ENCODE measurements at places on chromosomes 12 and 14.

- DNase-seq: no peak
These were observed 44.4 kb downstream of the SLC8B1 start for GRCh38 chr12:113290506-113290905.

- DNase-seq: no peak
These were observed 74.6 kb upstream of the MYF6 start for GRCh38 chr12:80632835-80633234.

- no peak for DNase-seq
These were observed 16.3 kb downstream of the ELK3 start for GRCh38 chr12:96210376-96211055.

- no peak for DNase-seq
These were observed 26.8 kb upstream of the CDKL1 start for GRCh38 chr14:50423529-50423928.

DNA sequence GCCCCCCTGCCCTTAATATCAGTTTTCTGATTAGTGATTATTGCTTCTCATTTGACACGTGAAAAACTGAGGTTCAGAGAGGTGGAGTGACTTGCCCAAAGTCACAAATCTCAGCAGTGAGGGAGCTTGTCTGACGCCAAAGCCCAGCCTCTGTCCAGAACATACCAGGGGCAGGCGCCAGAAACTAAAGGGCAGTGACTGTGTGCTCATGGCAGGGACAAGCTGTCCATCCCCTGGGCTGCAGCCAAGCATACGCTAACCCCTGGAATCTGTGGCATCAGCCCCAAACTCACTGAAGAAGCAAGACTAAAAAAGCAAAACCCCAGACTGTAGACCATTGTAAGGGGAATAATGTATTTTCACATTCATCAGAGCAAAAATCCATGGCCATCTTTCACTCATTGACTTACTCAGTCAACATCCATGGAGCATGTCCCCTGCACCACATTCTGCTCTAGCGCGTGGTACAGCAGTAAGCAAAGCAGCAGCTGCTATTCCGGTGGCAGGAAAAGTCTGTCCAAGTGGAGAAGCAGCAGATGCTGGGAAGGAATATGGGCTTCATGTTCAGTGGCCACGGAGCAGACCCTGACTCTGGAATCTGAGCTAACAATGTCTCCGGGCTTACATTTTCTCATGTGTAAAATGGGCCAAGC is 1.5 kb upstream of the SERPINA4 start:
- DNase-seq: no peak

- no peak for DNase-seq
These were observed 469.1 kb upstream of the DCN start for GRCh38 chr12:91651728-91652127.

DNA sequence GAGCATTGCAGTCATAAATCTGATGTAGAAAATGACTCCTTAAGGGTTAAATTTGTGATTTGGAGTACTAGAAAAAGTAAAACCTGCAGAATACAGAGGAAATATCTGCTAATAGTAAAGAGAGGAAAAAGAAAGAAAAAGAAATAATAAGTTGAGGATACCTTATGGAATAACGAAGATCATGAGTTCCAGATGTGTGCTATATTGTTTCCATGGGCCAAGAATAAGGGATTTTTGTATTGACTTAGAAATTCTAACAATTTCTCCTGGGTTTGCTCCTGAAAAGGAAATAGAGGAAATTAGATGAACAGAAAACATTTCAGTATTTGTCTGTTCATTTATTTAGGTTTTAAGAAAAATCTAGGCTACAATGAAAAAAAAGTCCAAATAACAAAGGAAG is 115.3 kb downstream of the ALG10B start:
- DNase-seq: peak; percentile 82

GRCh38 chr14:21804981-21805380 is 131.4 kb upstream of the OR4E1 start:
- DNase-seq: no peak

- DNase-seq: no peak
These were observed 15.5 kb downstream of the PLEK2 start for GRCh38 chr14:67396381-67396970.

DNA sequence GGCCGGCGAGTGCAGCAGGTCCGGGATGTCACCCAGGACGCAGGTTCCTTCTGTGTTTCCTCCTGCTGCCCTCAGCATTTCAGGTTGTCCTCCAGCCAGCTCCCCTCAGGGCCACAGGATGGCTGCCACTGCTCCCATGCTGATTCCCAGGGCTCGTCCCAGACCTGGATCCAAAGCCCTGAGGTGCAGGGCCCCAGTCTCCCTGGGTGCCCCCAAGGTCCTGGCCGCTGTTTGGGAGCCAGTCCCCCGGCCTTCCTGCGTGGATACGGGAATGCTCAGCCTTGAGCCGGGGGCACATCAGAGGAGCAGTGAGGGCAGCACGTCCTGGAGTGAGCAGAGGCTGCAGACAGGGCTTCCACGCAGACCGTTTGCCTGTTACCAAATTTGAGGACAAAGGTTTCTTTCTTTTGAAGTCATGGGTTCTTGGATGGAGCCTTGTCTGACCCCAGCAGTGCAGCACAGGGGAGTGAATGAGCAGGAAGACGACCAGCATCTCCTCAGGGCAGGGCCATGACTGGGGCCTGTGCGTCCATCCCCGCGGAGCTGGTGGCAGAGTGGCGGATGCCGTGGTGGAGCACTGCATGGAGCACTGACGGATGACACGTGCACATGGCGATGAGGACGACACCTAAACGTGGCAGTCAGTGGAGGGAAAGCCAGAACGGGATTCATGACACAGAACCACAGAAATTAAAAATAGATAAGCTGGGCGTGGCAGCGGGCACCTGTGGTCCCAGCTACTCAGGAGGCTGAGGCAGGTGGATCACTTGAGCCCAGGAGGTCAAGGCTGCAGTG is 12.5 kb upstream of the CACNA2D4 start:
- DNase-seq: no peak

- DNase-seq: no peak
These were observed 118.3 kb downstream of the SLC25A47 start for GRCh38 chr14:100441271-100441947.

DNA sequence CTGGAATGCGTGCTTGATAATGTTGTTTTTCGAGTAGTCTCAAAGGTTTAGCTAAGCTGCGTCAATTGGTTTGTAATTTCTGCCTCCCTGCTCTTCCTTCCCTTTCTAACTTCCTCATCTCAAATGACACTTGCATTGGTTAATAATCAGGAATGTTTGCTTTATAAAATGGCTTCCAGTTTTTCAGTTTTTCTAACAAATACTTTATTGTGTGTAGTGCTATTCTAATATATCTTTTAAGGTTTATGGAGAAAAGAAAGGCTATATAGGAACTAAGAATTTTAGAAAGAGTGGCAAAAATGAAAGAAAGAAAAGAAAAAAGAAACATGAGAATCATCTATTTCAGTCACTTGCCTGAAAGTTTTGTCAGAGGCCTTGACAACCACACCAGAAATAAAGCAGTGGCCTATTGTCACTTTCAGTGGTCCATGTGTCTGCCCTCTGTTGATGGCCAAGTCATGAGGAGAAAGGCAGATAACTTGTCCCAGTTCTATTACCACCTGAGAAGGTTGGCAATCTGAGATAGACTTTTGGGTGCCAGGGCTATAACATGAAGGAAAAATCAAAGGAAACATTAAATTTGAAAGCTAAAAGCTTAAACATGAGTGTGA is 221.9 kb upstream of the KITLG start:
- peak; percentile 19 for DNase-seq

- DNase-seq: no peak
These were observed 1727.1 kb upstream of the SEL1L start for GRCh38 chr14:83260751-83261150.

GRCh38 chr12:28216016-28216415 is 25.8 kb downstream of the CCDC91 start:
- DNase-seq: no peak

DNA sequence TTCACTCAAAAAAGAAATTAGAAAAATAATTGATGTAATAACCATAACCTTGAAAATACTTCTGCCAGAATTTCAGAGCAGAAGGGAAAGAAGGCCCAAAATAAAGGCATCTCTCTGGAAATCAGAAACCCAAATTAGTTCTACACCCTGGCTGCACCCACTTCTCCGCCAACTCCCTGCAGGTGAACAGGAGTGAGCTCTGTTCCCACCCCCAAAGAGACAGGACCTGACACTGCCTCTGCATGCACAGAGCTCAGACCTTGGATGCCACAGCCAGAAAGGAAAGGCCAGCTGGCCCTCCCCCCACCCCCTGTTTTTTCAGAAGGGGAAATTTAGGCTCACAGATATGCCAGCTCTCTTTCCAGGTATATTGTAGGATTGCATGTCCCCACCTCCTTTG is 228.2 kb downstream of the BCL11B start:
- no peak for DNase-seq

DNA sequence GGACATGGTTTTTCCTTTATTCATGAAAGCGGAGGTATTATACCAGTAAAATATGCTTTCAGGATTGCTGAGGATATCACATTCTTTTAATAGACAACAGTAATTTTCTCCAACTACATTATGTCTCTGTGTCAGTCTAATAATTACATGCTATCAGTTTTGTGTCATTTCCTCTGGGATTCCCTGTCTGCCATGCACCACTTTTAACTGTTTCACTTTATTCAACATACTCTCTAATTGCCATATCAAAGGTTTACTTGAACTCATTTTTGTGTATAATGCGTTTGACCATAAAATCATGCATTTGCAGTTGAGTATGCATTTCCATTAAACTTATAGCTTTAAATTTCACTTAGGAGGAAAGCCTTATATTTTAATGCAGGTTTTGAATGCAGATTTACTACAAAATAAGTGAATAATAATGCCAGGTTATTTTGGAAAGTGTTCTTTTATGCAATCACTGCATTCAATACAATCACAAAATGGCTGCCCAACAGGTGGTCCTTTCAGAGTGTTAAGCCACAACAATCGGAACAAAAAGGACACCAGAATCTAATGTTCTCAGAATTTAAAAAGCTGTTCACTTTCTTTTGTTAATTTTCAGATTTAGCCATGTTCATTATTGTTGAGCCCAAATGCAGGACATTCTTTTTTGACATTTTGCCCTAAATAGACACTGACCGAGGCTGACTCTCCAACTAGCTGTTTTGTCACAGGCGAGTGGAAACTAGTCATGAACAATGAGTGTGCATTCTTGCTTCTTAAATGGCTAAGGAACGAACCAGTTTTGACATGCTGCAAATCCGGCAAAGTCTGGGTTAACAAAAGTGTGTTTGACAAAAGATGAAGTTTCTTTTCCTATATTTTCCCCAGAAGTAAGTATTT is 40.9 kb downstream of the MBIP start:
- DNase-seq: no peak

- DNase-seq: no peak
These were observed 36.5 kb downstream of the WBP11 start for GRCh38 chr12:14766649-14767215.

- no peak for DNase-seq
These were observed 432.6 kb downstream of the PCNX1 start for GRCh38 chr14:71339650-71340415.

DNA sequence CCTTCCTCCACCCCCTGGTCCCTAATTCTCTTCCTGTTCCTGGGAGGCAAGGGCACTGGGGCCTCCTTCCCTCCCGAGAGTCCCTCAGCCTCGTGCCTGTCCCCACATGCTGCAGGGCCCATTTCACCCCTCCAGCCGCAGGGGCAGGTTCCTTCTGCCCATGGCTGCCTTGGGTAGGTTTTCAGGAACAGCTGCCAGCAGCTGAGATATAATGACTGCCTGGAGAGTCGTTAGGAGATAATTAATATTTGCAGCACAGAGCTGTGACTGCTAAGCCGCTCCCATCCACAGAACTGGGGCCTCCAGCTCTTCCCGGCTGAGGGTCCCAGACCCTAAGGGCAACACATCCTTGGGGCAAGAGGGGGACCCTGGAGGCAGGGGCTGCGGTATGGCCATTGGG is 211.9 kb upstream of the LHX5 start:
- no peak for DNase-seq

GRCh38 chr12:24845615-24846014 is 103.3 kb downstream of the BCAT1 start:
- DNase-seq: no peak

GRCh38 chr14:75941030-75941429 is 40.8 kb downstream of the TGFB3 start:
- DNase-seq: peak; percentile 79

Data from muscle of leg (tissue), 16 donors.